ENCODE measurements at places on chromosomes 3 and 15.

- DNase-seq: no peak
Measured at GRCh38 chr3:28699283-28699682, 350.7 kb upstream of the AZI2 start.

GRCh38 chr3:186772701-186773417, 10.5 kb upstream of the EIF4A2 start:
- peak; percentile 69 for DNase-seq

DNA sequence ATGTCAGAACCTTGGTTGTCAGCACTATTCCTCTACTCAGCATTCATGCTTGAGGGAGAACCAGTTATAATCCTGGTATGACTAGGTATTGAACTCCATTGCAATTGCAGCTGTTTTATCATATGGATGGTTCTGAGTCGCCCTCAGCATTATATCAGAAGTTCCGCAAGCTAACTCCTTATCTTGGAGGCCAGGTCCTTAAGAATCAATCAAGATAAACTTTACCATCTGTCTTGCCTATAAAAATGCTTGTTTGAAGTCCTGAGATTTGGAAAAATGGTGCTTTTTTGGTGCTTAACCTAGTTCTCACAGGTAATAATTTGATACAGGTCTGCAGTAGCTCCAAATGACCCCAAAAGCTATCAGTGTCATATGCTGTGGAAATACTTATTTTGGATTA, 16.3 kb upstream of the PLSCR1 start:
- no peak for DNase-seq

DNA sequence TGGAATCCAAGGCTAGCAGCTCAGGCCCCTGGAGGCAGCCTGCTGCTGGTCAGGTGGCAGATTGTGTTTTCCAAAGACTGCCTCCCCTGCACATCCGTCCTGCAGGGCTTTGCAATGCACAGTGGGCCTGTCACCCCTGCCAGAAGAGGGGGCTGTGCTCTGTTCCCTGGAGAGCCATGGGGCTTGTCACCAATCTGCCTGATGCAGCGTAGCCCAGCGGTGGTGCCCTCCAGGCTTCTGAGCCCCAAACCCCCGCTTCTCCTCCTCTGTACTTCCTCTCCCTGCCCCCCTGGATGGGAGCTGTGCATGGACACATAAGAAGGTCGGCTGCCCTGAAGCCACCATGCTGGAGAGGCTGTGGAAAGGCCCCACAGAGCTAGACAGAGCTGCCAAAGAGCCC, 10.0 kb upstream of the PLXNA1 start:
- DNase-seq: no peak

DNA sequence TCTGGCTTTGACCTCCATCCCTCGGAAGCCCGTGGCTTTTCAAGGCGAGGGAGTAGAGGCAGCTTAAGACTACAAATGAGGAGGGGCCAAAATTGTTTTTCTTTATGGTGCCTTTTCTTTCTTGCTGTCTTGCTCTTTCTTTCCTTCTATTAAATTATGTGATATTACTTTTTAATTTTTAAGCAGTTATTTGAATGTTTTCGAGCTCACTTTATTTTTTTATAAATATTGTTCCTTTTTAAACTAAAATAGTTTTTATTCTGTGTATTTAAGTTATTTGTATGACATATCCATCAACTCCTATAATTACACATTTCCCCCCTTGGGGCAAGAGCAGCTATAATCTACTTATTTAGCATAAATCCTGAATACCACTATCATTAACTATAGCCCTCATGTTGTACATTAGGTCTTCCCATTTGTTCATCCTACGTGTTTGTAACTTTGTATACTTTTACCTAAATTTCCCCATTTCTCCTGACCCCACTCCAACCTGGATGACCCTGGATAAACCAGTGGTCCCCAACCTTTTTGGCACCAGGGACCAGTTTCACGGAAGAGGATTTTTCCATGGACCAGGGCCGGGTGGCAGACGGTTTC, 622 bp upstream of the PLSCR1 start:
- no peak for DNase-seq

DNA sequence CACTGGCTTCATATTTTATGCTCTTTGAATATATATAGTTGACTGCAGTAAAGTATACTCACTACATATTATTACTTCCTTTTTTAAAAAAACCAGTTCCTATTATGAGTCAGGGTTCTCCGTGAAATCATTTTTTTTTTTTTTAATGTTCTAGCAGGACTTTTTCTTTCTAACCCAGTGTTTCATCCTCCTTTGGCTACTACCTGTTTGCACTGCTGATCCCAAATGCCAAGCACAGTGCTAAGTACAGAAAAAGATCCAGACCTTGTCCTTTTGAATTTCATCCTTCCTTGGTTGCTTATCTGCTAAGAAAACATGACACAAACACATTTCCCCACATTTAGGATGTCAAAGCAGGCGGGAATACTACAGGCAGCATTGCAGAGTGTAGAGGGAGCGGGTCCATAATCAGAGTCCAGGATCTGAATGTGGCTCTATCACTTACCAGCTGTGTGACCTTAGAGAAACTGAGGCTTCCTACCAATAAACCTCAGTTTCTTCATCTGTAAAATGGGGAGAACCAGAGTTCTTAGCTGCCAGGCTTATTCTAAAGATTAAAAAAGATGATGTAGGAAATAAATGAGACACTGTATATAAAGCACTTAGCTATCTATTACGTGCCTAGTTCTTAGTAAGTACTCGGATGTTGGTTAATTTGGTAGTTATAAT, 37.2 kb upstream of the ANPEP start:
- DNase-seq: no peak

DNA sequence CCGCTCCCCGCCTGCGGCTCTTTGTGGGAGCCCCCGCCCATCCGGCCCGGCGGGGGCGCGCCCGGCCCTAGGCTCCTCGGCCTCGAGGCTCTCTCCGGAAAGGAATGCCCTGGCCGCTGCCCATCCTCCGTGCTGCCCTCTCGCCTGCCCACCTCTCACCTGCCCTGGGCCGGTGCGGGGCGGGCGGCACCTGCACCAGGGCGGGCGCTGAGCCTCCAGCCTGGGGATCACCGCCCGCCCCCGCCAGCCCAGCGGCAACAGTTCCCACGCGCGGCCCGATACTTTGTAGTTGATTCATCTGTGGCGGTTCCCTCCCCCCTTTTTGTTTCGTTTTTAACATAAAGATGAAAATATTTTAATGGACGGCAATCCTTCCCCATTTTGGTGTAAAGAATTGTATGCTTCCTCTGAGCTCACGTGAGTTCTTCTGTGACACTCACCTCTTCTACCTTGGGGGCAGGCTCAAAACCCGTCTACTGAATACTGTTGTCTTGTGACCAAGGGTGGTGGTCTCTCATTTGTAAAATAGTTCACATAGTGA, 1.9 kb downstream of the KLF13 start:
- DNase-seq: peak; percentile 77

- DNase-seq: peak; percentile 39
Measured at GRCh38 chr3:196219194-196219969, 3.0 kb downstream of the SLC51A start.

- no peak for DNase-seq
Measured at GRCh38 chr3:31055757-31056156, 161.3 kb upstream of the GADL1 start.

DNA sequence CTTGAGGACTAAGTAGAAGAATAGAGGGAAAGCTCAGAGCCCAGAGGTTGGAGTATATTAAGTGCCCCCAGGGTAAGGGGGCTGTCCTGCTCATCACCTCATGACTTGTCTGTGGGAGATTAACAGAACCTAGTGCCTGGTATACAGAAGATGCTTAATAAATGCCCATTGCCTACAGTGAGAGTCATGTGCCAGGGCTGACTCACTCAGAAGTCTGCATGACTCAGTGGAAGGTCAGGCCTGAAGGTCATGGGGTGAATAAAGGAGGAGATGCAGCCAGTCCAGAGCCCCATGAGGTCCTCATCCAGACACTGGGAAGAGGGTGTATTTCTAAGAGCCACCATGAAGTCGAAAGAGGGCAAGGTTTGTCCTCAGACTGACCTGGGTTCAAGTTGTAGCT, 62.5 kb upstream of the TLE3 start:
- DNase-seq: no peak

DNA sequence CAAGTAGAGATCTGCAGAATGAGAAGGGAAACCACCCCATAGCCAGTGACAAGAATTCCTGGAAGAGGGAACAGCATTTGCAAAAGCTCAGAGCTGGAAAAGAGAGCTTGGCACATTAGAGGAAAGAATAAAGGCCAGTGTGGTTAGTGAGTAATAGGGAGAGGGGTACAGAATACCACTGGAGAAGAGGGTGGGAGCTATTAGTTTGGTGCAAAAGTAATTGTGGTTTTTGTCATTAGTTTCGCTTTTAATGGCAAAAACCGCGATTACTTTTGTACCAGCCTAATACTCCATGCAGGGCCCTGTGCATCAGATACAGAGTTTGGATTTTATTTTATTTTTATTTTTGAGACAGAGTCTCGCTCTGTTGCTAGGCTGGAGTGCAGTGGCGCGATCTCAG, 9.8 kb downstream of the SLC24A1 start:
- no peak for DNase-seq

- DNase-seq: no peak
Measured at GRCh38 chr3:122081543-122082247, 26.5 kb downstream of the CD86 start.

GRCh38 chr15:68602459-68603215, 23.8 kb downstream of the CORO2B start:
- DNase-seq: no peak

DNA sequence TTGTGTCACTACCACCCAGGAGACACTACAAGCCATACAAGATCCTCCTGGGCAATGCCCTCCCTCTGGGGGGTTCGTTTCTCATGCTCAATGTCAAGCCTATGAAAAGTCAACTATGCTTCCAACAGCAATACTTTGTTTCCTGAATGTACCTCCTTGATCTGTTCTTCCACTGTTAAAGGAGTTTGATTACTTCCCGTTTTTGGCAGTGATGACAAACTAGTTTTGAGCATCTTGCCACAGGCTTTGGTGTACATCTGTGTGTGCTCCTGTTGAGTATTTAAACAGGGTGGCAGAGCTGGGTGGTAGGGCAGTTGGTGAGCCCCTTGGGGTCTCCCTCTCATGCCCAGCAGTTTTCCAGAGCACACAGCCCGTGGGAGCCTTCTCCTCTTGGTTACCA, 81.4 kb downstream of the IL12A start:
- no peak for DNase-seq

DNA sequence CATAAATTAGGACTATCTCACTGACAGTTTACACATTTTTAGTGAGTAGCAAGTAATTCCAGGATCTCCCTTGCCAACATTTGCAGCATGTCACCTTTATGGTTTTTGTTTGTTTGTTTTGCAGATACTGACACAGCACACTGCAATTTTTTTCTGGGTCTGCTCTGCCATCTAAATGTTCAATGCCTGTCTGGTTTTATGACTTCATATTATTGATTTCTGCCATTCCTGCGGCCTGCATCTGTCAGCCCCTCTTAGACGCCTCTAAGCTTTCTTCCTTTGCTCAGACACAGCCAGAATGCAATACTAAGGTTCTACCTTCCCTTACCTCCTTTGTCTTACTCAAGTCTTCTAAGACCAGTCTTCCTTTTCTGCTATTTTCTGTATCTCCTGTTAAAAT, 321.2 kb upstream of the AZI2 start:
- DNase-seq: no peak

DNA sequence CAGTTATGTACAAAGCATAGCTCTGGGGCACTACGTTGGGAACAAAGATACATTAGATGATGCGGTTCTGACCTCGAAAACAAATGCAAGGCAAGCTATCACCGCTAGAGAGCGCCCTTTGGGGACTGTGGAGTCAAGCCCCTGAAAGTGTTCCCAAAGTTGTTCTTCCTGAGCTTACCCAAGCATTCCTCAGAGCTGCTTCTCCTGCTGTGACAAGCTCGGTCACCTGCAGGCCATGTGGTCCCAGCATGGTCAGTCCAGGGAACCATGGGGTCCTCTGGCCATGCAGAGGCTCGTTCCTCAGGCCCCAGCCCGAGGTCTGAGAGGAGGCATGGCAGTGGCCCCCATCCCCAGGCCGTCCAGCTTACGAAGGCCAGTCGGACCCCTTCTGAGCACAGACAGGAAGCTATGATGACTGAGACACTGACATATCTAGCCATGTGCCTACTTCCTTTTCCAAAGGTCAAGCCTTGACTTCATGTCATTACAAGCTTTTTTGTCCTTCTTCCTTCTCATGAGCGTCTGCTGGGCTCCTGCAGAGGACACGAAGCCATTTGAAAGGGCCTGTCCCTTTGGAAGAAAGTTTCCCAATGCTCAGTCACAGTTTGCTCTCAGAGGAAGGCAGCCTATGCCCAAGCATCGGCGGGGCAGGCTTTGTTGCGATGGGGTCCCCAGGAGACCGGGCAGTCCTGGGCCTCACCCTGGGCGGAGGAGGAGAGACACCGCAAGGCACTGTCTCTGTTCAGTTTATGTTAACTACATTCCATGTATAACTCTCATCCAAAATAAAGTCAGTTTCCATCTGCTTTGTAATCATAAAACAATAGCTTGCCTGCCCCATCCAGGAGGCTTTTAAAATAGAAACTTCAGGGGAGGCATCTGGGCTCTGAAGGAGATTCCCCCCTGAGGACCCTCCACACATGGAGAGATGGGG, 79.3 kb downstream of the ATP10A start:
- no peak for DNase-seq

- no peak for DNase-seq
Measured at GRCh38 chr3:136070953-136071949, 105.7 kb downstream of the PPP2R3A start.

DNA sequence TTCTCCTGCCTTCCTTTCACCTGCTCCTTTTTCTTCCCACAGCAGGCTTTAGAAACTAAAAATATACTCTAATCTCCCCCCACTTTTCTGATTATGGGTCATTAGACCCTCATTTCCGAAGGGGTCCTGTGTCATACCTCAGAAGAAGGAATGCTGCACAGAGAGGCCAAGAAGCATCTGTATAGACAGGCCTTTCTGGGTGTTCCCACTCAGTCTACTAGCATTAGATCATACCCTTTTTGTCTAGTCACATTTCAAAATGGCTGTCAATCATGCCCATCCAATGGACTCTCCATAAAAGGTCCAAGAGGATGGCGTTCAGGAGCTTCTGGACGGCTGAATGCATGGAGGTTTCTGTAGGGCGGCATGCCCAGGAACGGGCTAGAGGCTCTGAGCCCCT, 192.2 kb downstream of the SUCLG2 start:
- no peak for DNase-seq
